ENCODE measurements at places on chromosomes 7 and 10.

- DNase-seq, result no peak
These were observed 80.1 kb upstream of the CAPZA2 start for GRCh38 chr7:116782177-116782711.

- no peak for DNase-seq
These were observed 73.4 kb downstream of the CARD11 start for GRCh38 chr7:2970307-2970664.

GRCh38 chr10:1268831-1269230, 212.6 kb downstream of the WDR37 start:
- no peak for DNase-seq

DNA sequence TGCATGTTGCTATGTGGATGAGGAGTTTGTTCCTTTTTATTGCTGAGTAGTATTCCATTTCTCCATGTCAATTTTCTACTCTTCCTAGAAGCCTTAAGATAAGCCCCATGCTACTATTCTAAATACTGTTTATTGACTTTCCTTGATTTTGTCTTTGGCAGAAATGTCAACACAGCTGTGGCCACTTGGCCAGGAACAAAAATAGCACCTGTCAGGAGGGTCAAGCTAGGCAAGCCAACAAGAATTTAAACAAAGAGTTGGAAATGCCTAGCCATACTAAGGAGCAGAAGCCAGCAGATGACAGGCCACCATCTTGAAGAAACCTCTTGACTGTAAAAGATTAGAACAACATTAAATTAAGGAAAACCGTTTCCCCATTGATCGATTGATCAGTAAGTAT, 34.7 kb downstream of the JAZF1 start:
- DNase-seq, result no peak

GRCh38 chr10:34768261-34768971, 46.7 kb downstream of the PARD3 start:
- no peak for DNase-seq

DNA sequence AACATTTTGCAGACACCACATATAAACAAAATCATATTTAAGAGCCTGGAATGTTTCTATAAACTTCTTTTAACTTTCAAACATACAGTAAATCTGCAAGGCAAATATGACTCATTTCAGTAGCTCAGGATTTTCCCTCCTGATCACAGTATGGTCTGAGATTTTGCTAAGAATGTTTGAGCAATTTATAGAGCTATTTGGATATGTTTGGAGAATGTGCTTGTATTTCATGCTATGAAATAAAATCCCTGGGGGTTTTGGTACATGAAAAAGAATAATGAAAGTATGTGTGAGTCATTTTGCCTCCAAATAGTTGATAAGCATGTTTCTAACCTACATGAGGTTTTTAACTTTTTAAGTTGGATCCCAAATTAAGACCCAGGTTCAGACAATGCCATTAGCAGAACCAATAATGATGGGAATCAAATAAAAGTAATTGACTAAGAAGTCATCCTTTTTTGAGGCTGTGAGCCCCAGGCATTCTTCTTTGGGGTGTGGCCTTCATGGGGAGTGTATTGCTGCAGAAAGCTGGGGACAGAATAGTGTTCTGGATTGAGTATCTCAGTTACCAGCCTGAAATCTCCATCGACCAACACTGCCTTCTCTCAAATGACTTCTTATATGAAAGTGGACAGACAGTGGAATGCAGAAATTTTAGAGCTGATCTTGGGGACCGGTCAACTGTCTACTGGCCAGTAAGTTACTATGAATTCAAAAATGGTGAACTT, 66.1 kb upstream of the AGBL3 start:
- no peak for DNase-seq

DNA sequence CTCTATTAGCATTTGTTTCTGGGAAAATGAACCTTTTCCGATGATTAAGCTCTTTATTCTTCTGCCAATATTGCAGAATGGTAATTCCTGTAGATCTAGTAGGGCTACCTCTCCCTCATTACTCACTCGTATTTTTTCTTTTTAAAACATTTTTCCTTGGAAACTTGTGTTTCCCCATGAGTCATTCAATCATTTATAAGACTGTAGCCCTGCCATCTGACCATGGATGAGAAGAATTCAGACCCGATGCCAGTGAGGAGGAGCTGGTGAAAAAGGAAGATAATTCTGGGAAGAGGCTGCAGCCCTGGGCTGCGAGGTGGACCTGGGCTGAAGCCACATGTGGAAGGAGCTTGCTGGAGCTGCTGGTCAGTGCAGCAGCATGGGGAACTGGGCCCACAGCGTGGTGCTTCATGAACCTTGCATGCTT, 242.8 kb downstream of the KLF6 start:
- DNase-seq, result no peak

GRCh38 chr7:69363136-69363535, 235.1 kb upstream of the AUTS2 start:
- no peak for DNase-seq

DNA sequence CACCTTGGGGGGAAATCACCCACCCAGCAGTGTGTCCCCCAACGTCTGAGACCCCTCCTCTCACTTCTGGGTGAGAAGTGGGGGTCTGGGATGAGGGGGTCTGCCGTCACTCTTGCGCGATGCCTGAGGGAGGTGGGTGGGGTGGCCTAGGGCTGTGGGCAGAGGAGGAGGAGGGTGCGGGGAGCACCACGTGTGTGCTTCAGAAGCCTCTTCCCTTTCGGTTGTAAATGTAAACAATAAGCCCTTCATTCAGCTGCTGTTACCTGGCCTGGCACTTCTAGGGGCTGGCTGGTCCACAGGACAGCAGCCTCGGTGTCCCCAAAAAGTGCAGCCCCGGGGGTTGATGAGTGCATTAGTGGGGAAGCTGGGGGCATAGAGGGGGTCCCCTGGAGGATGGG, 1.3 kb downstream of the CLIP2 start:
- DNase-seq, result no peak

DNA sequence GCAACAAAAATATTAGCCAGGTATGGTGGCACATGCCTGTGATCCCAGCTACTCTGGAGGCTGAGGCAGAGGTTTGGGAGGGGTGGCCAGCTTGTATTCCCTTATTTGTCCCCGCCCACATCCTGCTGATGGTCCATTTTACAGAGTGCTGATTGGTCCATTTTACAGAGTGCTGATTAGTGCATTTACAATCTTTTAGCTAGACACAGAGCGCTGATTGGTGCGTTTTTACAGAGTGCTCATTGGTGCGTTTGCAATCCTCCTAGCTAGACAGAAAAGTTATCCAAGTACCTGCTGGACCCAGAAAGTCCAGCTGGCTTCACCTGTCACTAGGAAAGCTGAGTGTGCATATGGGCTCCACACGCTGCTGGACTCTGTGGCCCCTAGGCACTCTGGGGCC, 40.0 kb upstream of the RASGEF1A start:
- no peak for DNase-seq

GRCh38 chr7:117872561-117873309, 506 bp downstream of the CTTNBP2 start:
- DNase-seq, result no peak

- DNase-seq, result no peak
These were observed 51.0 kb downstream of the ORC5 start for GRCh38 chr7:104156842-104157277.

DNA sequence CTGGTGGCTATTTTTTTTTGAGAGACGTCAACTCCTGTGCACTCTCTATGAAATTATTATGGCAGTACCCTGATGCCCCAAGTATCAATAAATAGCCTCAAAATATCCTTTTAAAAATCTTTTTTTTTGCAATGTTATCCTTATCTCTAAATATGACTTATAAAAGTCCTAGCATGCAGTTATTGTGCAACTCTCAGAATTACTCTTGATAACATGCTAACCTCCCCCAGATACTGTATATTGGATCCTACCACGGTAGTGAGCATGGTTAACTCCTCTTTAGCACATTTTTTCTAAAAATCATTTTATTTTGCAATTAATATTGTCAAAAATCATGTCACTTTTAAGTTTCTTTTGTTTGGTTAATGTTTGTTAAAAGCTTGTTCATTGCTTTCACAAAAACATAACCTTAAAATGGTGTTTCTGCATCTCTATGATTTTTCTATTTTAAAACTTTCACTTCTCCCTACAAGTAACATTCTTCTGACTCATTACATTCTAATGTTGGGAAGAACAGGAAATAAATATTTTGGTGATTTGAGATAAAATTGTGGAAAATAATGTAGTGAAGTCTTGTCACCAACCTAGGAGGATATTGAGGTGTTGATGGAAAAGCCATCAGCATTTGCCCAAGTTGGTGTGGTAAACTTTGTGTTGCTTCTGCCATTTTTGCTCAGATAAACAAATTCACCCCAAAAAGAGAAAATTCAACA, 42.1 kb upstream of the ADRA2A start:
- no peak for DNase-seq

GRCh38 chr7:117993377-117994003, 120.2 kb upstream of the CTTNBP2 start:
- DNase-seq, result no peak

DNA sequence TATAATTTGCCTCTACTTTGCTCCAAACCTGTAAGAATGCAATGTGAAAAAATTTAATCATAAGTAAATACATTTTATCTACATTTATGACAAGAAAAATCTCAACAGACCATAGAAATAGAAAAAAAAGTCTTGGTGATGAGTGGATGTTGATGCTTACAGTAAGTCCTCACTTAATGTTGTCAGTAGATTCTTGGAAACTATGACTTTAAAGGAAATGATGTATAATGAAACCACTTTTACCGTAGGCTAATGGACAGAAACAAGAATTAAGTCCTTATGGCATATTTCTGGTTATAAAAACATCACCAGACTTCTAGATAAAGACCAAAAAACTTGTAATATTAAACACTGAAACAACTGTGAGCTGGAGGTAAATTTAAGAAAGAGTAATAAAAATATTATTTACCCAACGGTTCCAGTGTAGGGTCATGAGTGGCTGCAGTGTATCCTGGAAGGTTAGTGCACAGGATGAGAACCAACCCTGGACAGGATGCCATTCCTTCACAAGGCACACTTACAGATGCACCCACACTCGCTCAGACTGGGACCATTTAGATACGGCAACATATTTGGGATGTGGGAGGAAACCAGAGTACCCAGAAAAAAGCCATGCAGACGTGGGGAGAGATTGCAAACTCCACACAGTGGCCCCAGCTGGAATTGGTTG, 76.3 kb downstream of the GLCCI1 start:
- no peak for DNase-seq

DNA sequence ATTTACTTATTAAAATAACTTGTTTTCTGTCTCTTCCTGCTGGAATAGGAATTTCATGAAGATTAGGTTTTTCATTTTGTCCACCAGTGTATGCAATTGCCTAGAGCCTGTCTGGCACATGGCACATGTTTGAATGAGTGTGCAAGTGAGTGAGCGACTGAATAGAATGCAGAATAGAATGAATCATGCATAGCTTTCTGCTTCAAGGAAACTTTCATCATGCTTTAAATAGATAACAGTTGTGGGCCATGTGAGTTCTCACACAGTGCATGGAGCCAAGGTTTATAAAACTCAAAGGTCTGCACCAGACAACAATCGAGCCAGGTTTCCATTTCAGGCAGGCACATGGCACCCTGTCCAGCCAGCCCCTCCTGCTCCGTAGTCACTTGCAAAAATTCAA, 74.2 kb upstream of the HECW1 start:
- no peak for DNase-seq

GRCh38 chr7:12727455-12728191, 40.2 kb downstream of the ARL4A start:
- DNase-seq, result no peak

DNA sequence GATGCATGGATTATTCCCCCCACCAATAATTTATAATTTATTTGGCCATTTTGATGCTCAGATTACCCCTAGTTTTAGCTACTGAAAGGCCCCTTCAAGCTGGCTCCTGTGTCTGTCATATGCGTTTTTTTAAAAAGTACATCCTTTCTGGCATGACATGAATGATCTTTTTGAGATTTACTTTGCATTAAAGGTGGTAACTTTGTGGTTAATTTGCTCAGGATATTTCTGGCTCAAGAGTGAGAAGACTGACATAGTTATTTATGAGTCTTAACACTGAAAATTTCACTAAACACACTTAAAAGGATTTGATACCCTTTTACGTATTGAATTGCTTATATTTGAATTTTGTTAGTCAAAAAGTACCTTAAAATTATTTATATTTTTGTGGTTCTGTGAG, 5.4 kb downstream of the SMC3 start:
- no peak for DNase-seq

- no peak for DNase-seq
These were observed 11.5 kb upstream of the KLRG2 start for GRCh38 chr7:139494835-139495579.

- no peak for DNase-seq
These were observed 63.6 kb upstream of the HGF start for GRCh38 chr7:81833401-81833800.

DNA sequence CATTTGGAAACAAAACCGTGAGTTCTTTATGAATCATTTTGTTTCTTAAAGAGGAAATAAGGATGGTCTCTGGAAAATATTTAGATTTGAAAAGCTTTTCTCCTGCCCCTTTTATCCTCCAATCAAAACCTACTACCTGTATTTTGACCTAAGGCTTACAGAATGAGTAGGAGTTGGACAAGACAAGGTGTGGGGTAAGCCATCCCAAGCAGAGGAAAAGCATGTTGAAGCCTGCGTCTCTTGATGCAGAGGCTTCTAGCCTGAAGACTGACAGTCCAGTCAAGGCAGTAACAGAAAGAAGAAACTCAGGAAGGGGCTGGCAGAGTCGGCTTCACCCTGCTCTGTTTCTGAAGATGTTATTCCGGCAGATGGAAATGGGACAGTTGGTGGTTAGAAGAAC, 551.1 kb downstream of the SORCS3 start:
- no peak for DNase-seq

- no peak for DNase-seq
These were observed 61.0 kb downstream of the ITIH5 start for GRCh38 chr10:7605565-7606295.

DNA sequence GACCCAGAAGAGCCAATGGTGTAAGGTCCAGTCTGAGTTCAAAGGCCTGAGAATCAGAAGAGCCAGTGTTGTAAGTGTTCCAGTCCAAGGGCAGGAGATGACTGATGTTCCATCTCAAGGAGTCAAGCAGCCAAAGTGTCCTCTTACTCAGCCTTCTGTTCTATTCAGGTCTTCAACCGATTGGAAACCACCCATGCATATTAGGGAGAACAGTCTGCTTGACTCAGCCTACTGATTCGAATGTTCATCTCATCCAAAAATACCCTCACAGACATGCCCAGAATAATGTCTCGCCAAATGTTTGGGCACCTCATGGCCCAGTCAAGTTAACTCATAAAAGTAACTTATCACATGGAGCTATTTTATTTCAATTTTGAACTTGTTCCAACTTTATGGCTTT, 2.9 kb upstream of the WDFY4 start:
- DNase-seq, result no peak
